ENCODE measurements at places on chromosomes 5 and 9. TPM values are rescaled to one million over a fixed set of nuclear protein-coding genes. Genes with fewer than 3 reads are reported as not detected.

The DBH gene
- not detected for total RNA-seq

The PITX1 gene
- total RNA-seq: 2.6 TPM

The DMRT3 gene
- under 0.01 TPM for total RNA-seq

The ITGA1 gene
- 22.4 TPM for total RNA-seq

The CCDC171 gene
- 5.7 TPM for total RNA-seq

The ADAMTS16 gene
- total RNA-seq: 5.7 TPM

The C5orf58 gene
- not detected for total RNA-seq

The ARHGEF37 gene
- total RNA-seq: 2.1 TPM

The GLDC gene
- total RNA-seq: under 0.01 TPM

The SLC6A19 gene
- under 0.01 TPM for total RNA-seq

The LOX gene
- 50.1 TPM for total RNA-seq

The KCNMB1 gene
- total RNA-seq: under 0.01 TPM

The FOXD1 gene
- 0.52 TPM for total RNA-seq

The AJM1 gene
- 0.52 TPM for total RNA-seq

The LVRN gene
- total RNA-seq: 1.6 TPM

The UCK1 gene
- total RNA-seq: 9.4 TPM

The FOXI1 gene
- total RNA-seq: not detected

The CEL gene
- total RNA-seq: not detected

The TYRP1 gene
- not detected for total RNA-seq

The ERBIN gene
- total RNA-seq: 91.9 TPM

The SPINK6 gene
- not detected for total RNA-seq

The KIF12 gene
- total RNA-seq: not detected

The UGCG gene
- 42.3 TPM for total RNA-seq

The SHISAL2B gene
- not detected for total RNA-seq

The STK32A gene
- 1.0 TPM for total RNA-seq

The PCDHA8 gene
- total RNA-seq: 0.52 TPM

The FREM1 gene
- total RNA-seq: 17.2 TPM

The FGFR4 gene
- 51.1 TPM for total RNA-seq

The RXRA gene
- 11.5 TPM for total RNA-seq

The PDLIM4 gene
- 19.8 TPM for total RNA-seq

The PCDHGA3 gene
- 2.1 TPM for total RNA-seq

The MYOZ3 gene
- 4.7 TPM for total RNA-seq

The IL5 gene
- not detected for total RNA-seq

The DMRT2 gene
- total RNA-seq: 23.5 TPM

The UNC13B gene
- total RNA-seq: 16.2 TPM

The SPATA31A6 gene
- not detected for total RNA-seq

The AMACR gene
- total RNA-seq: 4.2 TPM

The AMBP gene
- under 0.01 TPM for total RNA-seq

The GKAP1 gene
- 8.4 TPM for total RNA-seq

The CD180 gene
- total RNA-seq: 1.0 TPM

The CCDC69 gene
- total RNA-seq: 21.9 TPM

The ENHO gene
- 4.2 TPM for total RNA-seq

The OLFM1 gene
- total RNA-seq: 2.6 TPM

The IL4 gene
- not detected for total RNA-seq

The PCDHB5 gene
- 3.1 TPM for total RNA-seq

The MACIR gene
- total RNA-seq: 10.4 TPM

The FAM221B gene
- total RNA-seq: not detected

The BHMT2 gene
- 1.0 TPM for total RNA-seq

The C5orf52 gene
- total RNA-seq: not detected
